ENCODE measurements at places on chromosomes 5 and 9. TPM values are rescaled to one million over a fixed set of nuclear protein-coding genes. Genes with fewer than 3 reads are reported as not detected.

DNA sequence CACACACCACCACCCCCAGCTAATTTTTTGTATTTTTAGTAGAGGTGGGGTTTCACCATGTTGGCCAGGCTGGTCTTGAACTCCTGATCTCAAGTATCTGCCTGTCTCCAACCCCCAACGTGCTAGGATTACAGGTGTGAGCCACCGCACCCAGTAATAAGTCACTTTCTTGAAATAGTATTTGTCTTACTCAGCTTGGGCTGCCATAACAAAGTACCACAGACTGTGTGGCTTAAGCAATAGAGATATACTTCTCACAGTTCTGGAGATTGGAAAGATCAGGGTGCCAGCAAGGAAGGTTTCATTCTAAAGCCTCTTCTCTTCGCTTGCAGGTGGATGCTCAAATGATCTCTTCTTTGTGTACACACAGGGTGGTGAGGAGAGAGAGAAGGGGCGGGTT is 99.8 kb downstream of the ARRDC3 start:
- no peak for DNase-seq
- no peak overlapping the region for H3K4me3 ChIP-seq
- H3K4me1 ChIP-seq: peaks cover 40% of the 10 kb centered on the region
- H3K27me3 ChIP-seq: no peaks in the 10 kb centered on the region
- H3K27ac ChIP-seq: no peak overlapping the region

DNA sequence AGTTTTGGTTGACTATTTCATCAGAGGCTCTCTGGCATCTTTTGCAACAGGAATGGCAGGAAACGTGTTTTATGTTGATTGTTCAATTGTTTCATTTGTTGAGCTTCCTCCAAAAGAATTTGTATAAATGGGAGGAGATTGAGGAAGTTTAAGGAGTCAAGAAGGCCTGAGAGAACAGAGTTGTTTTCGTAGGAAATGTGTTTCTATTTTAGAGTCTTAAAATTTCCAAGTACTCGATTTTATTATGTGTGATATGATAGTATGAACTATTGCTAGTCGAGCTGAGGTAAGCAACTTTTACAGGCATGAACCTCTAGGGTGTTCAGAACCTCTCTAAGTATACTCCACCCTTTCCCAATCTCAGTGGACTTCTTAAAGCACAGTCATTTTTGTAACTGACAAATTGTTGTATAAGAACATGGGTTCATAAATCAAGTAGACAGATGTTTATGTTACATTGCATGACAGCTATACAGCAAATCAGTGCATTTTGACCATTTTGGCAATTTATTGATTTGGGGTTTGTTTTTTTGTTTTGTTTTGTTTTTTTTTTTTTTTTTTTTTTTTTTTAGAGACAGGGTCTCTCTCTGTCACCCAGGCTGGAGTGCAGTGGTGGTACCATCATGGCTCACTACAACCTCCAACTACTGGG is 47.4 kb downstream of the POLK start:
- no peak for DNase-seq
- H3K4me1 ChIP-seq: no peaks in the 10 kb centered on the region
- no peak overlapping the region for H3K4me3 ChIP-seq

DNA sequence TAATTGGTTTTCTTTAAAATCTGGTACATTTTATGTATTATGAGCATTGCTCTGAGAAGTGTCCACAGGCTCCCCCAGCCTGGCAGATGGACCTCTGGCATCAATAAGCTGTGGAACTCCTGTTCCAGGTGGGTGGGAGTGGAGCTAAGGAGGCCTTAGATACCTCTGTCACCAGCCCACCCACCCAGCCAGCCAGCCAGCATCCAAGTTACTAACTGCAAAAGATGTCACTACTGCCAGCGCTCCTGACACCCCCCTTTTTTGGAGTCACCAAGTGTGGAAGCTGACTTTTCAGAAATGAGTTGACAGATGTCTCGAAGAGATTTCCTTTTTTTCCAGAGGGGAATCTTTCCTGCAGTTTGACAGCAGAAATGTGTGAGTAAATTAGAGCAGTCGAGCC is 111.2 kb downstream of the GALNT10 start:
- no peaks in the 10 kb centered on the region for H3K27me3 ChIP-seq
- peaks cover 7% of the 10 kb centered on the region for H3K36me3 ChIP-seq
- no peak overlapping the region for H3K4me3 ChIP-seq
- DNase-seq: peak; percentile 82
- H3K4me1 ChIP-seq: peaks cover 13% of the 10 kb centered on the region

DNA sequence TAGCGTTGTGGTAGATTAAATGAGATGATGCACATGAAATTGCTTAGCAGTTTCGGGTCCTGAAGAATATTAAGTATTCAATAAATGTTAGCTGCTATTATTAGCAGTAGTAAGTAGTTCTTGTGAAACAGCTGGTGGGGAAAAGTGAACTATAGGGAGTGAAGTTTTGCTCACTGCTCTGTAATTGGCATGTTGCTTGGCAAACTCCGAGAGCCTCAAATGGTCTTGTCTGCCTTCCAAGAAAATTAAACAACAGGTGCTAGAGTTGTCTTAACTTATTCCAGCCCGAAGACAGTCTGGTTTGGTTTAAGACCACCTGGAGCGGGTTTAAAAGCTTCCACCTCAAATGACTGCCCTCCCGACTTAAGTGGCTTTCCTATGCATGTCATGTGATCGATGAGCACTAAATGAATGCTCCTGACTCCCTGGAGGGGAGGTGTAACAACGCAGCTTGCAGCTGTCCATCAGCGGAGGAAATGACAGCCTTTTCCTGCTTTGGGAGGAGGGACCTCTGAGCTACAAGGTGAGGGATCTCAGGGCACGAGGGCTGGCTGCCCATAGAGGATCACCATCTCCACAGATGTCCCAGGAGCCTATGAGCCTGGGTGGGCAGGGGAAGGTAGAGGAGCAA is 202.9 kb upstream of the PANK3 start:
- DNase-seq: no peak
- no peaks in the 10 kb centered on the region for H3K27me3 ChIP-seq
- H3K27ac ChIP-seq: no peak overlapping the region
- H3K36me3 ChIP-seq: no peaks in the 10 kb centered on the region

Gene NUTM2G
- not detected for total RNA-seq

Gene IFNK
- total RNA-seq: not detected

DNA sequence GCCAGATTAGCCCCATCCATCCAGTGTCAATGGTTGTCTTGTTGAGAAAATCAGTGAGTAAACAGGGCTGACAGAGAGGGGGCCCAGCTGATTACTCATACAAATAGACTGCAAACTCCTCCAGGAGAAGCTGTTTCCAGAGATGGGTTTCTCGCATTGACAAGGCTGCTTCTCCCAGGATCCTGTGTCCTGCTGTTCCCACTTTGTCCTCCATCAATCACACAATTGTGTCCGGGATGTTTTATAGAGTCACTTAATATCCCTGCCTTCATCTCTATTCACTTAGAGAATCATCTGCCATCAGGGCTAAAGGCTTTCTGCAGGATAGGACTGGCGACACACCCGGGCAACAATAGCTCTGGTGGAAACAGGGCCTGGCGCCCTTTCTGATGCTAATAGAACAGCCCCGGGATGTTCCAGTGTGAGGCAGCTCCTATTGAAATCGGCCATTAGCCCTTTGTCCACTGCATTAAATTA is 71.7 kb upstream of the TBCA start:
- H3K27ac ChIP-seq: no peak overlapping the region
- peak; percentile 42 for DNase-seq
- H3K4me1 ChIP-seq: peaks cover 12% of the 10 kb centered on the region
- H3K27me3 ChIP-seq: no peaks in the 10 kb centered on the region
- no peak overlapping the region for H3K4me3 ChIP-seq

Gene MEIKIN
- total RNA-seq: not detected

- peaks cover 70% of the 10 kb centered on the region for H3K4me1 ChIP-seq
- no peak for DNase-seq
- peak overlapping the region; percentile 89 for H3K27ac ChIP-seq
- peaks cover 24% of the 10 kb centered on the region for H3K36me3 ChIP-seq
- H3K4me3 ChIP-seq: no peak overlapping the region
- H3K27me3 ChIP-seq: no peaks in the 10 kb centered on the region
Measured at GRCh38 chr9:92608241-92608908, 61.6 kb downstream of the IPPK start.

DNA sequence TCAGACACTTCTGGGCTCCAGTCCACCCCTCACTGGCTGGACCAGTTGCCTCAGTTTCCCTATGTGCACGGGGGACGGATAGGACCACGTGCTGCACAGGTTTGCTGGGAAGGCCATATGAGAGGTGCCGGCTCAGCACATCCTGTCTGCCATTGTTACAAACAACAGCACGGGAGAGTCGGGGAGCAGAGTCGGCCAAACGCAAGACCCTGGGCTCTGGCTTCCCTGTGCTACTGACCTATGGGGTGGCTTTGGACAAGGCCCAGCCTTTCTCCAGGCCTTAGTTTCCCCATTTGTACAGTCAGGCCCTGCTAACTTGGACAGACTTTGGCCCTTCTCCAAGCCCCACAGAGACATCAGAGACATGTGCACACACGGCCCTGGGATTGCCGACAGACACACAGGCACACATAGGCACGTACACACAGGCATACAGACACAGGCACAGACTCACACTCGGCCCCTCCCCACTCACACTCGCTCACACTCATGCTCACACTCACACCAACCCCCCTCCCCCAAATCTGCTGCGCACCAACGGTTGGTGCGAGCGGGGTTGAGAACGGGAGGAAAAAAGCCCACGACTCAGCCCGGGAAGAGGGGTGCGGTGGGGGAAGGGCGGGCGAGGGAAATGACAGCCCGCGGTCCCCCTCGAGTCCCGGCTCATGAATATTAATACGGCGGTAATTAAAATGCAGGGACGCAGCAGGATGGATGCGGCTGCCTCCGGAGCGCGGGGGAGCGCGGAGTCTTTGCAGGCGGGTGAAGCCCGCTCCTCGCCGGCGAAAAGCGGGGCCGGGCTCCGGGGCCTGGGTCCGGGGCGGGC is 133.0 kb downstream of the C9orf50 start:
- DNase-seq: no peak
- H3K4me3 ChIP-seq: peak overlapping the region; percentile 59
- H3K27ac ChIP-seq: peak overlapping the region; percentile 100
- no peaks in the 10 kb centered on the region for H3K36me3 ChIP-seq
- no peaks in the 10 kb centered on the region for H3K27me3 ChIP-seq

DNA sequence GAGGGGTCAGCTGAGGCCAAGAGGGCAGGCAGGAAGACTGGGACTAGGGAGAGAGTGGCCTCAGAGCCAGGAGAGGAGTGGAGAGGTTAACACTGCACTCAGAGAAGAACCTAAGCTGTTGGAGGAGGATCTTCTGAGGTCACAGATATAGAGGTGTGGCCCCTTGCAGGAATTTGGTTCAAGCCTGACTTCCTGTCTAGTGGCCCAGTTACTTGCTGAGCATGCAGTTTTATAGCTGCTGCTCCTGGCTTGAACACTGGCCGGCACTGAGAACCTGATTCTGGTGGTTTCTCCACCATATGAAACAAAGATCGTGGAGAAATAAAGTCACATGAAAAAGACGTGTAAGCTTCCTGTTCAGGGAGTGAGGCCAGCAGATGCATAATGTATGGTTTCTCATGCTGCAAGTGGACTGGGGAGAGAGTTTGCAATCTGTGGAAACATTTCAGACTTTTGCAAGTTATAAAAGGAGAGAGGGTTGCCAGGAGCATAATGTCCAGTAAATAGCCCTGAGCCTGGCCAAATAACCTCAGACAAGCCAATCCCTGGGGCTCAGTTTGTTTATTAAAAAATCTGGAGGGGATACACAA is 82.6 kb downstream of the GALNT10 start:
- H3K4me3 ChIP-seq: no peak overlapping the region
- H3K27ac ChIP-seq: peak overlapping the region; percentile 49
- DNase-seq: no peak

DNA sequence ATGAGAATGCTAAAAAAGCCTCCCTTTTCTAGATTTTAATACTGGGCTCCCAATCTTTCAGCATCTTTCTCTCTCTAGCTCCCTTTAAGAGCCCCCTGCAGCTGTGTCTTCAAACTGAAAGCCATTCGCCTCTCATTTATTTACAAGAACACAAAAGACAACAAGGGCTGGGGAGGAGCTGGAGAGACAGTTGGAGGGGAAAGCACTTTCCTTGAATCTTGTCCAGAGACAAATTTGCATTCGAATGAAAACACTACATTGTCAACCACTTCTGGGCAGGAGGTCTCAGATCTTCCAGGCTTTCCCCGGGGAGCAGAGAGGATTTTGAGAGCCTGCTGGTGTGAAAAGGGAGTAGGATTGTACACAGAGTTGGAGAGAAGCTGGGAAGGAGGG is 518.3 kb downstream of the CTNND2 start:
- H3K36me3 ChIP-seq: no peaks in the 10 kb centered on the region
- peaks cover 5% of the 10 kb centered on the region for H3K27me3 ChIP-seq
- DNase-seq: no peak
- no peak overlapping the region for H3K4me3 ChIP-seq

- no peaks in the 10 kb centered on the region for H3K27me3 ChIP-seq
- no peaks in the 10 kb centered on the region for H3K36me3 ChIP-seq
- no peak overlapping the region for H3K4me3 ChIP-seq
Measured at GRCh38 chr9:121958530-121958929, 134.6 kb downstream of the TTLL11 start.

DNA sequence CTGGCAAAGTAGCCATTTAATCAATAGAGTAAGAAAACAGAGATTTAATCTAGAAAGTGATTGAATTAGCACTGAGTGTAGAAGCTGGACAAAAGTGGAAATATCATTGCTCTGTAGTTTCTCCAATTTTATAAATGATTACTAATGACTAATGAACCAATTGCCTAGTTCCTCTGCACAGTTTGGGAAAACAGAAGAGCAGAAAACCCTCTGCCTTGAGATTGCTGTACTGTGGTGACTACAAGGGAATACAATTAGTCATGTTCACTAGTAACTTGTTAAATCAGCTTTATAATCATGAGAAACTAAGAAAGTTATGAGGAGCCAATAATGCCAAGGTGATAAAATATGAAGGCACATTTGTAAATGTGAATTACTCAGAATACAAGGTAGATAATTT is 21.1 kb upstream of the C6 start:
- H3K27ac ChIP-seq: no peak overlapping the region
- DNase-seq: no peak
- no peaks in the 10 kb centered on the region for H3K36me3 ChIP-seq
- no peaks in the 10 kb centered on the region for H3K4me1 ChIP-seq
- no peak overlapping the region for H3K4me3 ChIP-seq

DNA sequence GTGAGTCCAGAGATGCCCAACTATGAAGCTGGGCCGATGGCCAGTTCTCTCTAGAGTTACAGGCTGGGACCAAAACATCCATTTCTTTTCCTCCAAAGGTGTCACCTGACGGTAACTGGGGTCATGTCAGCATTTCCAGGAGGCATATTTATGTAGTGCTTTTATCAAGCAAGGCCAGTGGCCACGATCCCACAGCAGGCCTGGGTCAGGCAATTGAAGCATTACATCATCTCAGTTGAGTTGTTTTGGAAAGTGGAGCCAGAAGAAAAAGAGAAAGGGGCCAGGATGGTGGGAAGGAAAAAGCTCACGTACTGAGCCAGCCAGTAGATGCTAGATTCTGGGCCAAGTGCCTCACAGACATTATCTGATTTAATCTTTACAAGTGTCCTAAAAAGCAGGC is 73.9 kb upstream of the BRINP1 start:
- H3K27ac ChIP-seq: no peak overlapping the region
- H3K4me3 ChIP-seq: no peak overlapping the region
- H3K4me1 ChIP-seq: no peaks in the 10 kb centered on the region
- no peaks in the 10 kb centered on the region for H3K36me3 ChIP-seq
- no peak for DNase-seq

- no peaks in the 10 kb centered on the region for H3K4me1 ChIP-seq
- no peak for DNase-seq
Measured at GRCh38 chr5:74457876-74458275, 182.7 kb downstream of the ENC1 start.

Gene ZNF782
- total RNA-seq: 7.9 TPM

GRCh38 chr9:124137944-124138335 is 119.8 kb upstream of the NEK6 start:
- H3K36me3 ChIP-seq: no peaks in the 10 kb centered on the region
- H3K27ac ChIP-seq: no peak overlapping the region
- H3K27me3 ChIP-seq: no peaks in the 10 kb centered on the region
- no peak for DNase-seq
- no peak overlapping the region for H3K4me3 ChIP-seq
